T-helper 2 cell treated with Interferon-gamma antibody and Interleukin-4, amounts not matched to agents 5 μg/mL and 100 μg/mL, for 36 hours (primary cell): ENCODE measurements at places on chromosomes 12 and 14.

- no peak for DNase-seq
Measured at GRCh38 chr12:2439332-2440100, 355.3 kb upstream of the FKBP4 start.

DNA sequence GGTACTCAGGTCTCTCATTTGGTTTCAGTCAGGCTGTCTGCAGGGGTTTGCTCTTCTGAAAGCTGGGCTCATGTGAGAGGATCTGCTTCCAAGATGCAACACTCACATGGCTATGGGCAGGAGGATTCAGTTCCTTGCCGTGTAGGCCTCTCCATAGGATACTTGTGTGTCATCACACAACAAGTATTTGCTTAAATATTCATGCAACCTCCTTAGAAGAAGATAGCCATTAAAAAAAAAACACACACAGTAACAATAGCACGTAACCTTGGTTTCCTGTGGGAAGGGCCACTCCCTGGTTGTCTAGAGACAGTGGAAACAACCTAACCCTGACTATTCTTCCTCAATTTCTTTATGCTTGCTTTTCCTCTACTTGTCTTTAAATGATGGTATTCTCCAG, 31.8 kb upstream of the CLEC4E start:
- no peak for DNase-seq

GRCh38 chr12:69994724-69995173, 169.7 kb downstream of the MYRFL start:
- DNase-seq = no peak

- DNase-seq = no peak
Measured at GRCh38 chr12:56061982-56062381, 18.0 kb upstream of the ERBB3 start.

- DNase-seq = no peak
Measured at GRCh38 chr14:33809396-33809981, 141.4 kb downstream of the EGLN3 start.

- no peak for DNase-seq
Measured at GRCh38 chr14:101957406-101958234, 6.8 kb upstream of the DYNC1H1 start.

DNA sequence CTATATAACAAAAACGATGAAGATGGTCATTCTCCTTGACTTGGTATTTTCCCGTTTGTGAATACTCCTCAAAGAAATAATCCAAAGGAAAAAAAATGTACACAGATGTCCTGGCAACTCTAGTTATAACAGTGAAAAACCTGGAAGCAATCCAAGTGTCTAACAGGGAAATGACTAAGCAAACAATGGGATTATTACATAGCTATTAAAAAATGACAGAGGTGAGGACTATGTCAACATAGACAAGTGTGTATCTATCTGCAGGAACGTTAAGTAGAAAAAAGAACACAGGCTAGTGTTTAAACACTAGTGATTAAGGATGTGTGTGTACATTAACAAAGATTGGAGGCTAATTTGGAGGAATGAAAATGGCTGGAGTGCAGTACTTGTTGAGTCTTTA, 5.9 kb upstream of the APOLD1 start:
- DNase-seq = no peak

DNA sequence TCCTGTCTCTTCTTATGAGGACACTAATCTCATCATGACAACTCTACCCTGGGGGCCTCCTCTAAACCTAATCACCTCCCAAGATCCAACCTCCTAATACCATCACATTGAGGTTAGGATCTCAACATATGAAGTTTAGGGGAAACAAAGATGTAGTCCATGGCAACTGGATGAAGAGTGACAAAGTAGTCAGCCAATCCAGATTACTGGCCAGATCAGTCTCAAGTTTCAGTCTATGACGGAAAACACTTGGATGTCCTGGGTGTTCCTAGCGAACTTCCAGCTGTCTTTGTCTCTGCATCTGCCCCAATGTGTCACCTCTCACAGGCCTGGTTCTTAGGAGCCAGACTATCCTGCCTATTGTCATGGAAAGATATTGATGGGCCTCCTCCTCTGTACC, 630.8 kb downstream of the AACS start:
- DNase-seq = no peak

- peak; percentile 65 for DNase-seq
Measured at GRCh38 chr12:122732170-122732569, 1.5 kb upstream of the HCAR1 start.

DNA sequence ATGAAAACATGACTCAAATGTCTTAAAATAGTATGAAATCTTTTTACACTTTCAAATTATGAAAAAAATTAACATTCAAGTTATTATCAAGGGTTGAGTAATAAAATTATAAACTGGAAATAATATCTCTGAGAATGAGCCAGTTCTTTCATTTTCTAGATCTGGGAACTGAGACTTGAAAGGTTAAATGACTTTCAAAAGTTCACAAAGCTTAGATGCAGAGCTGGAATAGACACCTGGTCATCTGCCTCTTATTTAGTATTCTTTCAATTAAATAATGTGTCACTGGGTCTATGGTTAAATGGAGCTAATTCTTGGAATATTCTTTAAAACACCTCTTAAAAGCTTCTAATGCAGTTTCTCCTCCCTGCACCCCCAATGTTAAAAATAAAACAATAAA, 86.6 kb downstream of the CDK17 start:
- DNase-seq = no peak

GRCh38 chr12:89775063-89775985, 66.7 kb upstream of the ATP2B1 start:
- DNase-seq = no peak

- no peak for DNase-seq
Measured at GRCh38 chr12:47321436-47321835, 241.7 kb upstream of the AMIGO2 start.

DNA sequence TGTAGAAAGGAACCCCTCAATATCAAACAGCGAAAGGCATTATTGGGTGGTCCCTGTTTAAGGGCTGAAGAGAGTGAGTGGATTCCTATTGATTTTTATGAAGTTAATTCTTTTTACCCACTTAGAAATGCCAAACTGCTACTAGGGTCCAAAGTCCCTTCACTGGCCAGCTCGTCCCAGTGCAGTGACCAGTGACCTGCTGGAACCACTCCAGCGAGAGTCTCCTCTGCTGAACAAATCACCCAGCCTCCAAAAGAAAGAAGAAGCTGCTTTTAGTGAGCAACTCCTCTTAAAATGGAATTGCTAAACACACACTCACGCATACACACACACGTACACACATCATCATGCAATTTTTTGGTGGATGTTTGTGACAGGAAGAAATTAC, 198.2 kb upstream of the PLEKHG7 start:
- no peak for DNase-seq

DNA sequence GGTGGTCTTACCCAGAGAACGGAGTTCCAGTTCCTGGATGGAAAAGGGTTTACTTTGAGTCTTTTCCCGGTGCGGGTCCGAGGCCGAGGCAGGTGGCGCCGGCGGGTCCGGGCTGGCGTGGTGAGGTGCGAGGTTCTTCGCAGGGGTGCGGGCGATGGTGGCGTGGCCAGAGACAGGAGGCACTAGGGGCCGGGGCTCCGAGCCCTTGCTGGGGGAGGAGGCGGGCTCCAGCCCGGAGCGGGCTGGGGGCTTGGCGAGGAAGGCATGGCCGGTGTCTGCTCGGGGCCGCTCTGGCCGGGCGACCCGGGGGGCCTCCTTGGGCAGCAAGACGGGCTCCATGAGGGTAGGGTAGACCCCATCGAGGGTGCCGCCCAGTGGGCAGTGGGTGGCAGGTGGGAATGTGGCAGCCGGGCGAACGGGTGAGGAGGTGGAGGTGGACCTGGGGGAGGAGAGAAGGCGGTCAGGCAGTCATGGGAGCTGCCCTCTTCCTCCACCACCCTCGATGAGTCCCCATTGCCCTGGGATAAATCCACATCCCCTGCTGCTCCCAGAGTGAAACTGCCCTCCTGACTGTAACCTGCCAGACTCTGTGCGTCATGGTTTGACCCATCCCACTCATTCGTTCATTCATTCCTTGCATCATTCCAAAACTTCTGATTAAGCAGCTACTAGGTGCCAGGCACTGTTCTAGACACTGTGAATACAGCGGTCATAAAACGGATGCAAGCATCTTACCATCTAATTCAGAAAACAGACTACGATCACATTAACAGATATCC, 42.0 kb downstream of the RFLNA start:
- DNase-seq = no peak

- no peak for DNase-seq
Measured at GRCh38 chr12:131832321-131833231, 4.4 kb downstream of the MMP17 start.

DNA sequence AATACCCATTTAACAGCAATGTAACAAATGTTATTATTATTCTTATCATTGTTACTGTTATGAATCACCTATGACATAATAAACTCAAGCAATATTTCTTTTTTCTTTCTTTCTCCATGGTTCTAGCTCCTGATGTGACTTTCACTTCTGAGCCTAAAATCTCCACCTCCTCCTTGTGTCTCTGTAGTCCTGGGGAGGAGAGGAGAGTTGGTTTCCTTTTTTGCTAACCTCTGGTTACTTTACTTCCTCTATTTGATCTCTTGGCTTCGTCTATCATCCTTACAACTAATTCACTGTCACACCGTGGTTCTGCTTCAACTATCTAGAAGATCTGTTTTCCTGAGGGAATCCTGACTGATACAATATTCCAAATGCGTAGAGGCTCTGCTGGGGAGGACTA, 456.6 kb downstream of the VRK1 start:
- DNase-seq = no peak
